ENCODE measurements at places on chromosomes 12 and 14.
A peak's percentile ranks its signal among the peaks of the same experiment; 100 is the strongest.

- DNase-seq = no peak
Measured at GRCh38 chr12:58321414-58321813, 380.0 kb downstream of the ATP23 start.

DNA sequence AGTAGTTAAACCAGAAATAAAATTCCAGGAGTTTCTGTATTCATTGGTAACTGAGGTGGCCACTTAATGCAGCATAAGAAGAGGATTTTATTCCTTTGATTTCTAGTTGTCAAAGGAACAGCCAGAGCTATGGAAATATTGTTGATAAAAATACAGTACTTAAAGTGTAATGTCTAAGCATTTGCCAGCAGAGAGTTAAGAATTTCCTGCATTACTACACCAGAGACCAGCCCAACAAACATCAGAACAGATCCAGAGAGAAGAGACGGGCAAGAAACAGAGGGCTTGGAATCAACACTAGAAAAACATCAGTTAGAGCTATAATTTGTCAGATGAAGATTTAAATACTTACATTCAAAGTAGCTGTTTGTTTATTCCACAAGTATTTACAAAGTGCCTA lies 77.9 kb downstream of the ST8SIA1 start:
- no peak for DNase-seq

GRCh38 chr12:6471989-6472360 lies 1.5 kb upstream of the VAMP1 start:
- peak; percentile 69 for DNase-seq

DNA sequence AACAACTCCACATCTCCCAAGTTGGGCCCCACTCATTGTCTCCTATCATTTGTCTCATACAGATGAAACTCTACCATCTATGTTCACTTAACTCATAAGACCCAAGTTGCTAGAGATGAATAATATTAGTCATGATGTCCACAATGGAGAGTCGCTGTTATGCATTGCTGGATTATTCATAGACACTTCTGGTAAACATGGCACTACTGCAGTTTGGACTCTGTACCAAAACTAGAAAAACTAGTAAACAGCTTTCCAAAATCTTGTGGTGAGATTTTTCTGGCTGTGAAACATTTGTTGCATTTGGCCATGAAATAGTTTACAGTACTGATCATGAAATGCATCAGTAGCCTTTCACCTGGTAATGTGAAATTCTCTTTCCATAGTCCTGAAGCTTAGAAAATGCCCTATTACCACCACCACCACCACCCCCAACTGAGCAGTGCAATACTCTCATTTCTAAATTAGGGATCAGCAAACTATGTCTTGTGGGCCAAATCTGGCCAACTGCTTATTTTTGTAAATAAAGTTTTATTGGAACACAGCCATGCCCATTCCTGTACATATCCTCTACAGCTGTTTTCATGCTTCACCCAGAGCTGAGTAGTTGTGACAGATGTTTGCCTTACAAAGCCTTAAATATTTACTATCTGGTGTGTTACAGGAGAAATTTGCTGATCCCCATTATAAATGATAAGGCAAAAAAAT lies 236.5 kb downstream of the DPF3 start:
- DNase-seq = no peak

DNA sequence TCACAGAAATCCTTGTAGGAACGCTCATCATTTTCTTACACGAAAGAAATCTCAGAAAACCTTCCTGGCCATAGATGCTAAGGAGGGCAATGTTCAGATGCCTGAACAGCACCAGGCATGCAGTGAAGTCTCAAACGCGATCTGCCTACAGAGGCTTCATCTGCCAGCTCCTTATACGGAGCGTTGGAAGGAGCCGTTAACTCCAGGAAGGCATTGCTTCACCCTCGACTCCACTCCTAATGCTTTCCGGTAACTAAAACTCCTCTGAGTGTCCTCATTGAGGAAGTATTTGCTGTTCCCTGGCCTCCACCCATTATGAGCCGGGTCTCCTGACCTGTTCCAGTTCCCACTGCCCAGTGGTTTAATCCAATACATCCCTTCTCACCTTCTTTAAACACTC lies 502.7 kb downstream of the BCL11B start:
- no peak for DNase-seq

DNA sequence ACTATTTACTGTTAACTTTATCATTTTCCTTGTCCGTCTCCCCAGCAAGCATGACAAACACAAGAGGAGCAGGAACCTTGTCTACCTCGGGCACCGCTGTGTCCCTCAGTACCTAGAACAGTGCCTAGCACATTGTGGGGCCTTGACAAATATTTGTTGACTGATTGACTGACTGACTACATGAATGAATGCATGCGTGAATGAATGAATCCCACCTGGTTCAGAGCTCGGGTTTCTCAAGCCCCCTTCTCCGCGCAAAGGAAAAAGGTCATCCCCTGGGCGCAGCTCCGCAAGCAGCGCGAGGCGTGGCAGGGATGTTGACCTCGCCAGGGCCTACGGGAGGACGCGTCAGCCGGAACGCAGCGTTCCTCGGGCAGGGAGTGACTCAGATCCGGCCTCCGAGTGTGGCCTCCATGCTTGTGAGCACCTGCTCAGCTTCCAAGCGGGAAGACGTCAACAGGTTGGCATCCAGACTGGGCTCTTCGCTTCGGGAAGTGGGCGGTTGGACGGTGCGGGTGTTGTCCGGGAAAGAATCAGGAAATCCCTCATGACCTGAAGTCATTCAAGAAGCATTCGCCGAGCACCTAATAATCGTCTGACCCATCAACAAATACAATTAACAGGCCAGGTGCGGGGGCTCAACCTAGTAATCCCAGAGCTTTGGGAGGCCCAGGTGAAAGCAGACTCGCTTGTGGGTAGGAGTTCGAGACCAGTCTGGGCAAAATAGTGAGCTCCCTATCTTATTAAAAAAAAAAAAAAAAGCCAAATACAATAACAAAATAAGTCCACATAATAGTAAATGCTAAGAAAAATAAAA lies 13.9 kb upstream of the UBC start:
- DNase-seq = peak; percentile 98

DNA sequence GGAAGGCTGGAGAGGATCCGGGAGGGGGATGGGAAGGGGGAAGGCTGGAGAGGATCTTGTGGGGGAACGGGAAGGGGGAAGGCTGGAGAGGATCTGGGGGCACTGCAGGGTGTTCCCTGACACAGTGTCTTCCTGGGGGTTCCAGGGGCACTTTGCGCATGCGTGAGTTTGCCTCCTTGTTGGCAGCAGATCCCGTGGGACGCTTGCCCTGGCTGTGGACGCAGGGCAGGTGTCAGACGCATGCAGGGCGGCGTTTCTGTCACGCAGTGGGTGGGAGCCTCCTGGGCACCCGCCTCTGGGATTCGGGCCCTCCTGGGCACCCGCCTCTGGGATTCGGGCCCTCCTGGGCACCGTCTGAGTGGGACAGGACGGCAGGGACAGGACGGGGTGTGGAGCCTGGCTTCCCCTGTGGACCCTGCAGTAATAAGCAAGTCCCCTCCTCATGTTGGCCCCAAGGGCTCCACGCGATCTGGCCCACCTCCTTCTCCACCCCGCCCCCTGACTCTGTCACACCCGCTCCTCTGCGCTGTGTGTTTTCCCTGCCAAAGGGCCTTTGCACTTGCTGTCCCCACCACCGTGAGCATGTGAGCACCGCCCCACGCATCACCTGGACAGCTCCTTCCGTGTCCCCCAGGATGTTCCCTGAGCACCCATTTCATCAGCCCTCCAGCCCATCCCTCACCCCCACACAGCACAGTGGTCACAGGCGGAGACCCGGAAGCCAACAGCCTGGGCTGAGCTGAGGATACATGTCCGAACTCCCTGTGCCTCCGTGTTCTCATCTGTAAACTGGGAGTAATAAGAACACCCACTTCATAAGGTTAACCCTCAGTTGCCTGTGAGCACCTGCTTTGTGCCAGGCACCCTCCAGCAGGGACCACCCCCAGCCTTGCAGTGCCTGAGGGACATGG lies 4.4 kb downstream of the MMP17 start:
- DNase-seq = peak; percentile 76

- DNase-seq = no peak
Measured at GRCh38 chr14:64159588-64159987, 134.6 kb downstream of the ESR2 start.

DNA sequence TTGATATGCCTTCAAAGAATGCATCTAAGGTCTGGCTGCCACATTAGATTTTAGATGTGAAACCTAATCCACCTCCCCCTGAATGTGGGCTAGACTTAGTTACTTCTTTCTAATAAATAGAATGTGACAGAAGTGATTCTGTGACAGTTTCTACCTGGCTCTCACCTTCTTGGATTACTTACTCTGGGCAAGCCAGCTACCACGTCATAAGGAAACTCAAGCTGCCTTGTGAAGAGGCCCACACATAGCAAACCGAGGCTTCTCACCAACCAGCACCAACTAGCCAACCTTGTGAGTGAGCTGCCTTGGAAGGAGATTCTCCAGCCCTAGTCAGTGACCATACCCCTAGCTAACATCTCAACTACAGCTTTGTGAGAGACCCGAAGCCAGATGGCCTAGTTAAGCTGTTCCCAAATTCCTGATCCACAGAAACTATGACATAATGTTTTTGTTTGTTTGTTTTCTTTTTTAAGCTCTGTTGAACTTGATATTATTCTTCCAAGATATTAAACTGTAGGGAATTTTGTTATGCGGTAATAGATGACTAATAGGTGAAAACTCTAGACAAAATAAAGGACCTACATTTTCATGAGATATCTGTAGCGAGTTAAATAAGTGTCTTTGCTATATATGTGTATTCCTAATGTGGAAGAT lies 6.2 kb downstream of the GPR19 start:
- no peak for DNase-seq

GRCh38 chr14:48274826-48275225 lies 599.4 kb upstream of the MDGA2 start:
- no peak for DNase-seq

- DNase-seq = no peak
Measured at GRCh38 chr14:99565383-99565782, 38.6 kb downstream of the CCDC85C start.

DNA sequence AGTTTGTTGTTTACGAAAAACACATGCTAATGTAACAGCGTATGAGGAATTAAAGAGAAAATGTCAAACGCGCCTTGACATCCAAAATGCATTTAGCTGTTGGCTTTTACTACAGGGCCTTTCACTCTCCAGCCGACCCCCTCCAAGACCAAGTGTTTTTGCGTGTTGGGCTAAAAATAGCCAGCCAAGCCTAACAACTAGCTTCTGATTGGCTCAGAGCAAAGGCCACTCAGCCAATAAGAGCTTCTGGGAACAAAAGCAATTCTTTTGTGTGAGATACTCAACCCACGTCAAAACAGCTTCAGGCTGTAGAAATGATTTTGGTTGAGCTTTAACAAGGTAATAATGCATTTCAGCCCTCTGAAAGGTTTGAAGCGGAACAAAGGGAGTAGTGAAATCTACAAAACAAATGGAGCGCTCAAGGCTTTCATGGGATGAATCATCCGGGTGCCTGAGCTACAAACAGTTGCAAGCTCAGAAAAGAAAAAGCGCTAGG lies 198.7 kb upstream of the DCN start:
- peak; percentile 6 for DNase-seq

DNA sequence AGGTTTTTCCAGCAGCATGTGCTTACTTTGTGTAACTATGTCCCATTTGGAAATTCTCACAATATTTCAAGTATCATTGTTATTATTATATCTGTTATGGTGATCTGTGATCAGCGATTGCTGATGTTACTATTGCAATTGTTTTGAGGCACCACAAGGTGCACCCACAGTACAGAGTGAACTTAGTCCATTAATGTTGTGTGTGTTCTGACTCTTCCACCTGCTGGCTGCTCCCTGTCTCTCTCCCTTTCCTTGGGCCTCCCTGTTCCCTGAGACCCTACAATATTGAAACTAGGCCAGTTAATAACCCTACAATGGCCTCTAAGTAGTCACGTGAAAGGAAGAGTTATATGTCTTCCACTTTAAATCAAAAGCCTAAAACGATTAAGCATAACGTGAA lies 153.9 kb downstream of the PIK3C2G start:
- DNase-seq = no peak

GRCh38 chr14:105700622-105701288 lies 174.4 kb downstream of the TMEM121 start:
- no peak for DNase-seq

DNA sequence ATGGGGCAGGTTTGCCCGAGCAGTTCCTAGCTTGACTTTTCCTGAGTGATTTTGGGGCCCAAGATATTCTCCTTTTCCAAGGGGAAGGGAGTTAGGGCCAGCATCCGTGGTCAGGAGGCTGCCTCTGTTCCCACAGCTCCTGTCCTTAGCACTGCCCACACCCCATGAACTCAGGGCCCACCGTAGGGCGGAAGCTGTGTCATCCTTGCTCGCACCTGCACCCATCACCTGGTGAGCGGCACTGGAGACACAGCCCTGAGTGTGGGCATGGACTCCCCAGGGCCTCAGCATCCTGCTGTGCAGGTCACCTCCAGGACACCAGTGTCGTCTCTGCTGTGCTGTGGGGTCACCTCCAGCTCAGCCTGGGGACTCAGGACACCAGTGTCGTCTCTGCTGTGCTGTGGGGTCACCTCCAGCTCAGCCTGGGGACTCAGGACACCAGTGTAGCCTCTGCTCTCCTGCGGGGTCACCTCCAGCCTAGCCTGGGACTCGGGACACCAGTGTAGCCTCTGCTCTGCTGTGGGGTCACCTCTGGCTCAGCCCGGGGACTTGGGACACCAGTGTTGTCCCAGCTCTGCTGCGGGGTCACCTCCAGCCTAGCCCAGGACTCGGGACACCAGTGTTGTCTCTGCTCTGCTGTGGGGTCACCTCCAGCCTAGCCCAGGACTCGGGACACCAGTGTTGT lies 322.9 kb downstream of the ADGRD1 start:
- DNase-seq = no peak

- no peak for DNase-seq
Measured at GRCh38 chr12:53736592-53736991, 9.3 kb upstream of the CALCOCO1 start.

- DNase-seq = no peak
Measured at GRCh38 chr14:73459959-73460358, 1.6 kb upstream of the NUMB start.

- DNase-seq = peak; percentile 75
Measured at GRCh38 chr14:49512147-49512551, 74.0 kb downstream of the RPS29 start.

DNA sequence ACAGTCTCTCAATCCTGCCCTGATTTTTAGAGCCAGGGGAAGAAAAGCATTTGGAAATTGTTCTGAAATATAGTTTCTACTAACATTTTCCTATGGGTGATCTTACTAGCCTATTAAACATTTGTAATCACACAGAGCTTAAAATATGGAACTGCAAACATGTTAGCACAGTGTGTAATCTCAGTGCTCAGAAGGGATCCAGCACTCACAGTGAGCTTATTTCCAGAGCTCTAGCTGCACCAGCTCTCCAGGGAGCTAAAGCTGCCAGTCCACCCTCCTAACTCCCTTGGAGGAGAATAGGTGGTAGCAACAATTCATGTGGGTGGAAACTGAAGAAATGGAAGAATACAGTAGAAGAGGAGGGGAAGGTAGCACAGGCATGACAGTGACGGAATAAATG lies 64.9 kb upstream of the SYT1 start:
- no peak for DNase-seq

- no peak for DNase-seq
Measured at GRCh38 chr12:127770118-127770517, 496.9 kb upstream of the TMEM132C start.

DNA sequence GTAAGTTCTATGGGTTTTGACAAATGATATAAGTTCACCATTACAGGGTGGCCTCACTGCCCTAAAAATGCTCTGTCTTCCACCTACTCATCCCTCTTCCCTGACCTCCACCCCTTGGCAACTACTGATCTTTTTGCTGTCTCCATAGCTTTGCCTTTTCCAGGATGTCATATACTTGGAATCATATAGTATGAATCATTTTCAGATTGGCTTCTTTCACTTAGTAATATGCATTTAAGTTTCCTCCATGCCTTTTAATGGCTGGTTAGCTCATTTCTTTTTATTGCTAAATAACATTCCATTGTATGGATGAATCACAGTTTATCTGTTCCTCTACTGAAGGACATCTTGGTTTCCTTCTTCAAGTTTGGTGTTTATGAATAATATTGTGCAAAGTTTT lies 14.0 kb upstream of the PEX5 start:
- DNase-seq = peak; percentile 37
